ENCODE measurements at places on chromosomes 3 and 15. TPM values are rescaled to one million over a fixed set of nuclear protein-coding genes. Genes with fewer than 3 reads are reported as not detected.

The KLHL25 gene
- 11.6 TPM for total RNA-seq

The GP9 gene
- total RNA-seq, result 0.50 TPM

The SLC9C1 gene
- total RNA-seq, result not detected

DNA sequence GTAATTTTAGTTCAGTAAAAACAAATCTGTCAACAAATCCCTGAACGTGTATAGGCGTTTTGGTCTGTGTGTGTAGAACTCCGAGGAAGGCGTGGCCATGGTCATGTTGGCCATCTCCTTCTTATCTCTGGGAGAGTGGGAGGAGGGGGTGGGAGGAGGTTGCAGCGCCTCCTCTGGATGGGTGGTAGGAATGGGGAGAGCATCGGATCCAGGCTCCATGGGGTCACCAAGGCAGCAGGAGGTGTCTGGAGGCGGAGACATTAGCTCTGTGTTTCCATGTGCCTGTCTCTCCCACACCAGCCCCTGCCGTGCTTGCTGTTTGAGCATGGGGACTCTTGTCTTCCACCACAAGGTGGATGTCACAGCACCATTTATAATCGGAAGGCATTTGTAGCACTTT is 34.5 kb upstream of the TRPM1 start:
- DNase-seq, result peak; percentile 53

DNA sequence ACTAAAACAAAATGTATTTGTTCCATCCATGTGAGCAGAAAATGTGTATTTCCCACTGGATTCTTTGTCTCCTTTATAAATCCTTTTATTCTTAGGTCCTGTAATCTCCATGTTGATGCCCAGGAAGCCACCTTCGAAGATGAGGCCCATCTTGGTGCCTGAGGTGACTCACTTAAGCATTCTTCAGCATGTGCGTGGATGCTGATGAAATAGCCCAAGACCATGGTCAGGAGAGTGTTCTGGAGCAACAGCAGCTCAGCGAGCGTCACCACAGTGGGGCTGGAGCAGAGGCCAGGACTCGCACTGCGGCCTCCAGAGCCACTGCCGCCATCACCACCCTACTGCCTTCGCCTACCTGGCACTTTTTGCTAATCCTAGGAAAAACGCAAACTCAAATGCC is 520.9 kb downstream of the FHIT start:
- no peak for DNase-seq

DNA sequence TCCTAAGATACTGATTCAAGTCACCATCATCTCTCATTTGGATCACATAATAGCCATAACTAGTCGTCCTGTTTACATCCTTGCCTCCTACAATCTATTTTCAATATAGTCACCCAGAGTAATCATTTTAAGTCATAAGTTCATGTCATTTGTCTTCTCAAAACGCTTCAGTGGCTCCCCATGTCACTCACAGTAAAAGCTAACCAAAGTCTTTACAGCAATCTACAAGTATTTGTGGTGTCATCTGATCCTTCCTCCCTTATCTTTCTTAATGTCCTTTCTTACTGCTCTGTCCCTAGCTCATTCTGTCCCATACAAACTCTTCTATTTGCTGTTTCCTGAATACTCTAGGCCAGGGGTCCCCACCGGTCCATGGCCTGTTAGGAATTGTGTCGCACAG is 28.8 kb downstream of the GBE1 start:
- DNase-seq, result no peak

GRCh38 chr3:20405744-20406143 is 219.7 kb upstream of the SGO1 start:
- DNase-seq, result no peak

GRCh38 chr3:38960953-38961622 is 90.7 kb downstream of the SCN11A start:
- no peak for DNase-seq

Data from esophagus muscularis mucosa (tissue), 4 donors.